Stromal cell of bone marrow (primary cell): ENCODE measurements at places on chromosomes 2 and 18.

DNA sequence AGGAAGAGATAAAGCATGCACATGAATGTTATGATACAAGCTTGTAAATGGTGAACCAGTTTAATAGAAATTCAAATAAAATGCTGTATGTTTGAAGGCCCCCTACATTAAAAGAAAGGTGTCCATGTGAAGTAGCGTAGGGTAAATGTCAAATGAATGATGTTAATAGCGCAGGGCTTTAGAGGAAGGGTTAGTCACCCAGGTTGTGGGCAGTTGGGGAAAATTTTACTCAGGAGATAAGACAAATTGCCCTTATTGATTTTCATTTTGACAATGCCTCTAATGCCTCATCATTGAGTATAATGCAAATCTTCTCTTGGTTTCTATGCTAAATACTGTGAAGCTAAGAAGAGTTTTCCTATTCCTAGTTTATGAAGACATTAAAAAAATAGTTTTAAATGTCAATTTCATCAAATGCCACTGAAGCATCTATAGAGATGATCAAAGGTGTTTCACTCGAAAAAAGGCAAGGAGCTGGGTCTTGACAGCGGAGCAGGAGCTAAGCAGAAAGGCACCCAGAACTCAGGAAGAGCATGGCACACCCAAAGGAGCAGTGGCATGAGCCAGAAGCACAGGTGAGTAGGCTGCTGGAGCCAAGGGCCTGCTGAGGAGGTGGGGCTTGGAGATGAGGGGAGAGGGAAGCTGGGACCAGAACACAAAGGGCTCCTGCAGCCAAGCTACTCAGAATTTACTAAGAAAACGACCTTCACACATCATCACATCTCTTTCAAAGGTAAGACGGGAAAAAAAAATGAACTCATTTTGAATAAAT lies 129.3 kb upstream of the ACKR3 start:
- no peak for DNase-seq

- DNase-seq: no peak
These were observed 103.7 kb upstream of the ATP8B1 start for GRCh38 chr18:57906852-57907251.

GRCh38 chr2:37604716-37605115 lies 66.7 kb downstream of the CDC42EP3 start:
- no peak for DNase-seq

- no peak for DNase-seq
These were observed 6.8 kb downstream of the HS6ST1 start for GRCh38 chr2:128311755-128312341.

GRCh38 chr2:219176818-219177551 lies at the start of gene CNPPD1:
CNPPD1 (minus strand) TSS chr2:219176925; CDS start chr2:219176828, 97 bp downstream.
- DNase-seq: peak; percentile 67

- DNase-seq: no peak
These were observed 644 bp downstream of the PTGR3 start for GRCh38 chr18:75208155-75208835.

- DNase-seq: peak; percentile 47
These were observed 39.0 kb upstream of the MAL start for GRCh38 chr2:94986392-94986963.

GRCh38 chr2:16034151-16034974 lies 94.0 kb downstream of the MYCN start:
- DNase-seq: no peak

DNA sequence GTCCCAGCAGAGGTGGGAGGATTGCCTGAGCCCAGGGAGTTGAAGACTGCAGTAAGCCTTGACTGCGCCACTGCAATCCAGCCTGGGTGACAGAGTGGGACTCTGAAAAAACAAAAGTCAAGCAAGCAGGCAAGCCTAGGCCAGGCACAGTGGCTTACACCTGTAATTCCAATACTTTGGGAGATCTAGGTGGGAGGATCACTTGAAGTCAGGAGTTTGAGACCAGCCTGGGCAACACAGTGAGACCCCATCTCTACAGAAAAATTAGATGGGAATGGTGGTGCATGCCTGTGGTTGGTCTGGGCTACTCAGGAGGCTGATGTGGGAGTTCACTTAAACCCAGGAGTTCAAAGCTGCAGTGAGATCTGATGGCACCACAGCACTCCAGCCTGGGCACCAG lies 28.6 kb downstream of the STARD7 start:
- no peak for DNase-seq
